ENCODE measurements at places on chromosomes 16 and 17. TPM values are rescaled to one million over a fixed set of nuclear protein-coding genes. Genes with fewer than 3 reads are reported as not detected.

The KRTAP1-1 gene
- not detected for total RNA-seq

GRCh38 chr17:55533608-55534007 lies 22.4 kb upstream of the SMIM36 start:
- DNase-seq: no peak

The FBXO39 gene
- not detected for total RNA-seq

The KRTAP16-1 gene
- not detected for total RNA-seq

DNA sequence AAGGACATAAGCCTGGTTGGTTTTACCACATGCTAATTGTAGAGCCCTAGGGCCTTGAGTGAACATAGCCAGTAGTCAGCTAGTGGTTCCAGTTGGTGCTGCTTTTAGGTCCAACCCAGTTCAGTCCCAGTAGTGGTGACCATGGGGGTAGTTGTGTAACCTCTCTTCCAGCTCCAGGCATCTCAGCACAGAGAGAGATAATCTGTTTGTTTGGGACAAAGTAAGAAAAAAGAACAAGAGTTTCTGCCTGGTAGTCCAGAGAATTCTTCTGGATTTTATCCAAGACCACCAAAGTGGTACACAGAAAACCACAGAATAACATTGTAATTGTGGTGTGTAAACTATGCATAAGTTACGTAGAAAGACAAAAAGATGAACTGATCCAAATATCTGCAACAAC lies 5.2 kb upstream of the CCL13 start:
- no peak for DNase-seq

DNA sequence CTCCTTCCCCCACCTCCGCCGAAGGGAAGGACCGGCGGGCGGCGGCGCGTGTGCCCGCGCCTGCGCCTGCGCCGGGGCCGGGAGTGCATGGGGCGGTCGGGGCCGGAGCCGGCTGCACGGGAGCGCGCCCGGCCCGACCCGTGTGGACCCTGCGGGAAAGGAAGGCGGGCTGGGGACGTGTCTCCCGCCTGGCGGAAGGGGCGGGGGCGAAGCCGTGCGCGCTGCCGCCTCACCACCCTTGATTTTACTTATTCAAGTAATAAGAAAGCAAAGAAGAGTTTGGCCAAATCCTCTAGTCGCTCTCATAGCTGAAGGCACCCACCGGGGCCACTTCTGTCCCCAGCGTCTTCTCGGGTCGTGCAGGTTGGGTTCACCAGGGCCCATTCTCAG lies 596 bp upstream of the PFN1 start:
- DNase-seq: peak; percentile 93

The PLCG2 gene
- 5.6 TPM for total RNA-seq

The CCDC200 gene
- total RNA-seq: not detected

The TMEM238L gene
- not detected for total RNA-seq

The NPIPB12 gene
- 68.6 TPM for total RNA-seq

GRCh38 chr16:88789594-88789993 lies 4.6 kb upstream of the PIEZO1 start:
- DNase-seq: no peak

The ADAMTS18 gene
- total RNA-seq: not detected

The MMP28 gene
- total RNA-seq: not detected

The ARHGDIG gene
- 0.41 TPM for total RNA-seq

DNA sequence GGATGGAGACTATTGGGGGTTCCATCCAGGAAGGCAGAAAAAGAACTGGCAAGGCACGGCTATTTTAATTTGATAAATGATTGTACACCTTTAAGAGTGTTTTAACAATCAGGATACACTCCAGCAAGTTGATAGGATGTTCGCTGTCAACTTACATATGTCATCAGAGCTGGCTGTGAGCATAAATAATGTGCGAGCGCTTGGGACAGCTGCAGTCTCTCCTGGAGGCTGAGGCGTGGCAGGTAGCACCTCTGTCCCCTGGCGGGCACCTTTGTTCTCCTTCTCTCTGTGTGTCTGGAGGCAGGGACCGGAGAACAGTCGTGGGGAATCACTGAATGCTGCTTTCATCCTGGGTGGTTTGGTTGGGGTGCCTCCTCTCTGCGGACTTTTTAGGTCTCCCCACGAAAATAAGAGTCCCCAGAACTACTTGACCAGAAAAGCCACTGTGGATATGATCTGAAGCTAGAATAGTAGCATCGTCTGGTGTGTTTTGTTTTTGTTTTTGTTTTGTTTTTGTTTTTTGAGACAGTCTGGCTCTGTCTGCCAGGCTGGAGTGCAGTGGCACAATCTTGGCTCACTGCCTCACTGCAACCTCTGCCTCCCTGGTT lies 9.4 kb downstream of the BAHCC1 start:
- peak; percentile 66 for DNase-seq

GRCh38 chr16:72188541-72188940 lies 16.6 kb upstream of the PMFBP1 start:
- no peak for DNase-seq

The NPIPA3 gene
- total RNA-seq: 6.7 TPM

The TBC1D3I gene
- total RNA-seq: 0.58 TPM

The ERBB2 gene
- 17.8 TPM for total RNA-seq

The HS3ST3B1 gene
- total RNA-seq: not detected

GRCh38 chr16:4270091-4270490 lies 2.7 kb downstream of the TFAP4 start:
- no peak for DNase-seq

DNA sequence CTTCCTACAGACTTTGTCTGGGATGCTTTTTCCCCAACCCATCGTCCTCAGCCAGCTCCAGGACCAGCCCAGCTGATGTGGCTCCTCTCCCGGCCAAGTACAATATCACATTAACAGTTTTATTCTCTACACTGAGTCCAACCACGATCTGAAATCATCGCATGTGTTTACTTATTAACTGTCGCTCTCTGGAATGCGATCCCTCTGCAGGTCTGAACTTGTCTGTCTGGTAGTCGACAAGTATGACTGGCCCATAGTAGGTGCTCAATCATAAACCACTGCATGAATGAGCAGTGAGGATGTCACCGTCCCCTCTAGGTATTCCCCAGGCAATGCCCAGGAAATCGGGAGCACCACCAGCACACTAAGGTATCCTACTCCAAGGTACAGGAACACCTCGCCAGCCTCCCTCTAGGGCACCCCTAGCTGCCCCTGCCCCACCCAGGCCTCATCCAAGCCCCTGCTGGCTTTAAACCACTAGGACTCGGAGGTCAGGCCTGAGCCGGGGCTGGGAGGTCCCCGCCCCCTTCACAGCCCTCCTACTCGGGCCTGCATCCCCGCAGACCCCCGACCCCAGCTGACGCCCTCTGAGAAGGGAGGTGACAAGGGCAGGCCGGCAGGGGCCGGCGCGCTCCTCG lies 27.7 kb downstream of the RTN4RL1 start:
- no peak for DNase-seq

GRCh38 chr17:27355419-27355818 lies 61.5 kb downstream of the WSB1 start:
- peak; percentile 85 for DNase-seq

The HOXB9 gene
- total RNA-seq: 8.2 TPM

DNA sequence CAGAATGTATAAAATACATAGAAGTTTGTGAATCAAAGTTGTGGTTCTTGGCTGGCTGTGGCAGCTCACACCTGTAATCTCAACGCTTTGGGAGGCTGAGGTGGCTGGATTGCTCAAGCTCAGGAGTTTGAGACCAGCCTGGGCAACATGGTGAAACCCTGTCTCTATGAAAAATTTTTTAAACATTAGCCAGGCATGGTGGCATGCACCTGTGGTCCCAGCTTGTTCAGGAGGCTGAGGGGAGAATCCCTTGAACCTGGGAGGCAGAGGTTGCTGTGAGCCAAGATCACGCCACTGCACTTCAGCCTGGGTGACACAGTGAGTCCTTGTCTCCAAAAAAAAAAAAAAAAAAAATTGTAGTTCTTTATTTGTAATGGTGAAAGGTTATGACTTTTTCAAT lies 13.8 kb upstream of the APPBP2 start:
- no peak for DNase-seq

GRCh38 chr17:17201907-17202306 lies 4.2 kb downstream of the PLD6 start:
- no peak for DNase-seq

- peak; percentile 69 for DNase-seq
Observed at GRCh38 chr16:68644715-68645493, at the start of gene CDH3. Gene CDH3 (plus strand): TSS chr16:68645310. CDS start chr16:68645380, 70 bp downstream.

- DNase-seq: no peak
Observed at GRCh38 chr16:26961459-26961858, 105.3 kb upstream of the C16orf82 start.

DNA sequence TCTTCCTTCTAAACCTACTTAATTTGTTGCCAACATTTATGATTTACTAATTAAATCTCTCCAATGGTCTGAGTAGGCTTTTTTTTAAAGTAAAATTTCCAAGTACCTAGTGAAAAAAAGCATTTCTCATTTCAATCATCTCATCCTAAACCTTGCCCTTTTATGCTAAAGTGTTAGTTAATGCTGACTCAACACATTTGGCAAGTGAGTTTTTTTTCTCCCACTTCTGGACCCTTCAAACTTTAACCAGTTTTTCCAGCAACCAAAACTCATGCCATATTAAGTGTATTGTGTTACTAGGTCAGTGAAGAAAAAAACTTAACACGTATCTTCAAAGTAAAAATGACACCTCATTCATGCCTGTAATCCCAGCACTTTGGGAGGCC lies 5.3 kb downstream of the AP1G1 start:
- DNase-seq: no peak

DNA sequence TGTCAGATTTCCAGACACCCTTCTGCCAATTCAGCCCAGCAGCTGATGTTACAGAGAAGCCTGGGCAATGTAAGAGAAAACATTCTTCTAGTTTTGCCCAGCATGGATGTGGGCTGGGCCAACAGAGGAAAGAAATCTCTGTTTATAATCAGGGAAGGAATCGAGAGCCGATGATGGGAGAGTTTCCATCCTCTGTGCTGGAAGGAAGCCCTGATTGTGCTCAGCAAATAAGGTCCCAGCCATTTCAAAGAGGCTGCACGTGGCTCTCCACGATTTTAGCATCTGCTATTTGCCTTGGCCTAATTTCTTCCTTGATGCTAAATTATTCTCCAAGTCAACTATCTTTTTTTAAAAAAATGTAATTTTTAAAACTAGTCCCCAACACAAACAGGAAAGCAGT lies 70.0 kb downstream of the IRX6 start:
- DNase-seq: no peak

- DNase-seq: peak; percentile 62
Observed at GRCh38 chr17:69501591-69502468, 87.3 kb downstream of the MAP2K6 start.

DNA sequence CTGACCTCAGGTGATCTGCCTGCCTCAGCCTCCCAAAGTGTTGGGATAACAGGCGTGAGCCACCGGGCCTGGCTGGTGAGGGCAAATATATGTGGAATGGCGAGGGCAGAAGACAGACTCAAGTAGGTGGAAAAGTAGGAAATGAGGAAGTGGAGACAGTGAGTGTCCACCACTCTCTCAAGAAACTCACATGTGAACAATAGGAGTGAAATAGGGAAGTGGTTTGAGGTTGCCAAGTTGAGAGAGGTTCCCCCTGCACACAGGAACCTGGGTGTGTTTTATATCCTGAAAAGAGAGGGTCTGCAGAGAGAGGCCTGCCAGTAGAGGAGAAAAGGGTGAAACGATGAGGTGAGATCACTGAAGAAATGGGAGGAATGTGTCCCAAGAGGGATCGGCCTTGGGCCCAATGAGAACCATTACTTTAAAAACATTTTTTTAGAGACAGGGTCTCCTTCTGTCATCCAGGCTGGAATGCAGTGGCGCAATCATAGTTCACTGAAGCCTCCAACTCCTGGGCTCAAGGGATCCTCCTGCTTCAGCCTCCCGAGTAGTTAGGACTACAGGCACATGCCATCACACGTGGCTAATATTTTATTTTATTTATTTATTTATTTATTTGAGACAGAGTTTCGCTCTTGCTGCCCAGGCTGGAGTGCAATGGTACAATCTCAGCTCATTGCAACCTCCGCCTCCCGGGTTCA lies 17.1 kb upstream of the CORO1A start:
- DNase-seq: no peak

The WWOX gene
- total RNA-seq: 79.9 TPM

DNA sequence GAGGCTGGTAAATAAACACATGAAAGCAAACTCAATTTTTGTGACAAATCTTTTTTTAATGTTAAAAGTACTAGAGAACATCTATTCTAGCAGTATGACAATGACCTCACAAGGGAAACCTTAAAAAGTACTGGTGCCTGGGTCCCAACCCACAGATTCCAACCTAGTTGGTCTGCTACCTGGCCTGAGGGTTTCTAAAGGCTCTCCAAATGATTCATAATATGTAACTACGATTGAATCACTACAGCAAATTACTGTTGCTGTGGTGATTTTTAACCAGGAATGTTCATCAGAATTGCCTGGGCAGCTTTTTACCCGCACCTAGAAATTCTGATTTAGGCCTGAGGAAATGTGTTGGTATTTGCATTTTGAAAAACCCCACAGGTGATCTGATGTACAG lies 26.1 kb downstream of the CDR2 start:
- no peak for DNase-seq

GRCh38 chr17:54881255-54881972 lies 19.2 kb upstream of the TOM1L1 start:
- DNase-seq: no peak

- DNase-seq: no peak
Observed at GRCh38 chr17:2090210-2090641, 35.3 kb downstream of the HIC1 start.

- peak; percentile 78 for DNase-seq
Observed at GRCh38 chr16:12062343-12063003, 85.9 kb downstream of the SNX29 start.

DNA sequence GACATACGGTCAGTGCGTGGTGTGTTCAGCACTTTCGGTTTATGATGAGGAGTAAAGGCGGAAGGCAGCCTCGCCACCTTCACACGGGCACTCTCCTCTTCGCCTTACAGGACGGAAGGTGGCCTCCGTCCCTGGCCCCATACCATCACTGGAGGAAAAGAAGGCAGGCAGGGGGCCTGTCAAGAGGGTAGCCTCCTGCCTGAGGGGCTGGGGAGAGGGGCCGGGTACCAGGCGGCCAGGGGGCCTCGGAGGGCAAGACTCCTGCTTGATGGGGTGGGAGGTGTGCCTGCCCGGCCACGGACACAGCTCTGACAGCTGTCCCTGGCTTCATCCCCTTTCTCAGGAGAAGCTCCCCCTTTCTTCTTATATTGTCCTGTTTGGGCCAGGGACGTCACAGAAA lies 15.6 kb upstream of the SLC38A8 start:
- DNase-seq: no peak

The CX3CL1 gene
- total RNA-seq: 0.15 TPM

The CA7 gene
- not detected for total RNA-seq

- no peak for DNase-seq
Observed at GRCh38 chr17:68910789-68911431, 44.3 kb downstream of the ABCA8 start.

The SARM1 gene
- 37.7 TPM for total RNA-seq

DNA sequence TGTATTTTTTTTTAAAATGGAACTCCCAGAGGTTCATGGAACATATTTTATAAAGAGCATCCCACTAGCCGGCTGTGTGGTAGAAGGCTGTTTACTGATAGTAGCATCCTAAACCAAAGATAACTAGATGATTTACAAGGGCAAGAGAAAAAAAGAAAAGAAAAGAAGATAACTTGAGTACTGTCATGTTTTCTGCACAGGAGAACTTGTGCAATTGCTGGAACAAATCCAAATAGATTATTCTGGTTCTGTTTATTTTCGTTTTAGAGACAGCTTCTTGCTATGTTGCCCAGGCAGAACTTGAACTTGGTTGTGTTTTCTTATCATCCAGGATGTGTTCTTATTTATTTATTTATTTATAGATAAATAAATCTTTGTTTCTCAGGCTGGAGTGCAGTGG lies 20.9 kb upstream of the PPM1D start:
- DNase-seq: no peak

The ACSM5 gene
- not detected for total RNA-seq

All from A673 (cell line).